Upper lobe of right lung (tissue), 1 donor: ENCODE measurements at places on chromosomes 3 and 15. TPM values are rescaled to one million over a fixed set of nuclear protein-coding genes. Genes with fewer than 3 reads are reported as not detected.

SLC28A1 gene
- not detected for total RNA-seq

NUTM1 gene
- not detected for total RNA-seq

PDZRN3 gene
- total RNA-seq: 23.9 TPM

CFAP20DC gene
- total RNA-seq: not detected

DNA sequence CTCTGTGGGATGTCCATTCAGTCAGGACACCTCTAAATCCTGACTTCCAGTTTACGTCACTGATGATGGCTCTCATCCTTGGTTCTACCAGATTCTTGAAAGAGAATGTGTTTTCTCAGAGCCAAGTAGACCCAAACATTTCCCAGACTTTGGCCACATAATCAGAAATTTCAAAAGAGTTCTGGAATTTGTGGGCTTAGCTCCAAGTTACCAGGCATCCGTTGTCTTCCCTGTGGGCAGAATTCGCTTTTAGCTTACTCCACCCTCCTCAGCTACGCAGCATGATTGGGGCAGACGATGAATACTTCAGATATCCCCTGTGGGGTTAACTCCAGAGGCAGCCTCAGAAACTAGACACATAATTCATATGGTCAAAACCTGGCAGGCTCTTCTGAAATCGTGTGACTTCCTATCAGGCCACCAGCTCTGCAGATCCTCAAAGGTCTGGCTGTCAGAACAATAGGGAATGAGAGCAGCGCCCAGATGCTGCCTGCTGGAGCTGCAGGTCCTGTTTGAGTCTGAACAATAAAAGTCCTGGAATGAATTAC lies 30.6 kb downstream of the CRTC3 start:
- DNase-seq: no peak

DNA sequence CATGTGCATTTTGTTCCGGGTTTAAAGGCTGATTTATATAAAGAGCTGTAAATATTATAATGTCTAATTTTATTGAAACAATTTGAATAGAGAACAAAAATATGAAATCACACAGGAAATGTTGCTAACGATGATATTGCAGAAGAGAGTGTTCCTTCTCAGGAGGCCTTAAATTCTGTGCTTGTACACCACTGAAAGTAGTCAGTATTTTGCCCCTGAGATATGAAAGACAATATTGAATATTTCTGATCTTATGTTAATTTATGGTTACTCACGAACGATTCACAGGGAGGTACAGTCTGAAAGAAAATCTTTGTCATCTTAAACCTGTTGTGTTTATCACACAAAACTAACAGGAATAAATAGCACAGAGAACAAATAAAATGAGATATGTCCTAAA lies 213.2 kb upstream of the PLSCR5 start:
- DNase-seq: no peak

DNA sequence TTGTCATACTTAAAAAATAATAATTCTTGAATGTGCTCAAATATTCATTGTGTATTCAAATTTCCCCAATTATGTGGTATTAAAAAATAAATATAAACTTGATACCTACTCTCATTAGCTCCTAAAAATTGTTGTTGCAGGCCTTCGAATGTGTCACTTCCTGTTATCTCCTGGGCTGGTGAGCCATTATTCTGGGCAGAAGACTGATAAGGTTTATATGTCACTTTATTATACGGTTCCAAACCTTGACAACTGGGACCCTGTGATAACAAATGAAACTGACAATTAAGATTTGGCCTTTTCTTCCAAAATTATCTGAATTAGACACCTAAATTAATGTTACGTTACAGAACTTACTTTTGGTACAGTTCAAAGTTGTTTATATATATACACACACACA lies 15.0 kb downstream of the CEP152 start:
- DNase-seq: no peak

- no peak for DNase-seq
These were observed 8.7 kb downstream of the SRP14 start for GRCh38 chr15:40029979-40030893.

DNA sequence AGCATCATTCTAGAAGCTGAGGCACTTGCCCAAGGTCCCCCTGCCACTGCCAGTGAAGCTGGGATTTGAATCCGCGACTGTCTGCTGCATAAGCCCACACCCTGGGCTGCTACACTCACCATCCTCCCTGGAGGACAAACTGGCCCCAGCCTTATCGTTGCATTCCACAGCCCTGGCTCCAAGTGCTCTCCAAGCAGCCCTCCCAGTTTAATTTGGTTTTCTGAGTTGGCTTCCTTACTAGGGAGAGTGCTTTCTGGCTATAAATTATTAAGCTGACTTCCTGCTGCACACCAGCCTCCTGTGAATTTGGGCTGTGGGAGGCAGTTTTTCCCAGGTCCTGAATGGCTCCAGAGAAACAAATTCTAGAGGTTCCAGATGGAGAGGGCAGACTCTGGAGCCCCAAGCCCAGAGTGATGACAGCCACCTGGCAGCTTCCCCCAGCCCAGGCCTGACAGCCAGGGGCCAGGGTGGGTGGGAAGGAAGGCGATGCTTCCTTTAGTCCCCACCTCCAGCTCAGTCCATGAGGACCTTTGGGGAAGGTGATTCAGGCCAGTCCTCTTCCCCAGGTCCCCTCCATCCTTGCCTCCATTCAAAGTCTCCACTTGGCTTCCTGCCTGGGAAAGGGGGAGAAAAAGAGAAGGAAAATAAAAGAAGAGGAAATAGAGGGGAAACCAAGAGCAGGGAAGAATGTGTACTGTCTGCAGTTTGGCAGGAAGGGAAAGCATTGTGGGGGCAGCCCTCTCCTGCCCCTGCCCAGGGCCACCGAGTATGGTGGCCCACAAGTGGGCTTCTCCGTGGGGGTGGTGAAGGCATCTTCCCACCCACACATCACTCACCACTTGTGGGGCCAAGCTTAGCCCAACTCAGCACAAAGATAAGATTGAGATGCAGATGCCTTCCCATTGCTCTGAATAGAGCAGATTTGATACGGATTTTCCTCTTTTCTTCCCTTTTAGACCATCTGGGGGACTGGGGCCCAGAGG lies 69.6 kb downstream of the SEMA5B start:
- DNase-seq: peak; percentile 70

- no peak for DNase-seq
These were observed 17.7 kb upstream of the FGD5 start for GRCh38 chr3:14801031-14801430.

GRCh38 chr15:45371546-45371945 lies 6.8 kb downstream of the GATM start:
- no peak for DNase-seq
